Left lung (tissue), 14 donors: ENCODE measurements at places on chromosomes 4 and X.

DNA sequence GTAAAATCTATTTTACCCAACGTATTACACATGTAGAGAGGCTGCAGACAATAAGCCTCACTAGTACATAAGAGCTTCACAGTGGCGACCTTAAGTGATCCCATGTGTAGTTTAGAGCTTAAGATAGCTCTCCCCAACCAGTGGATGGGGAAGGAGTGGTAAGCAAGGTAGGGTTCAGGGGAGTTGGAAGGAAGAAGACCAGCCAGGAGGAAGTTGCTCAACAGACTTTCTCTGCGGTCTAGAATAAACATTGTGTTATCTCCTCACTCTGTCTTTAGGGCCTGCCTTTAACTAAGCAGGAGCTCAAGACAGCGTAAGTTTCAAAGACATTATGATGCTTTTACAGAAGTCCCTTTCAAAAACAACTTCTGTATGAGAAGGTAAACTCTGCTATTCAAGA lies 16.8 kb downstream of the MEPE start:
- no peak for DNase-seq

- no peak for DNase-seq
Observed at GRCh38 chr4:112183252-112183651, 38.0 kb downstream of the FAM241A start.

DNA sequence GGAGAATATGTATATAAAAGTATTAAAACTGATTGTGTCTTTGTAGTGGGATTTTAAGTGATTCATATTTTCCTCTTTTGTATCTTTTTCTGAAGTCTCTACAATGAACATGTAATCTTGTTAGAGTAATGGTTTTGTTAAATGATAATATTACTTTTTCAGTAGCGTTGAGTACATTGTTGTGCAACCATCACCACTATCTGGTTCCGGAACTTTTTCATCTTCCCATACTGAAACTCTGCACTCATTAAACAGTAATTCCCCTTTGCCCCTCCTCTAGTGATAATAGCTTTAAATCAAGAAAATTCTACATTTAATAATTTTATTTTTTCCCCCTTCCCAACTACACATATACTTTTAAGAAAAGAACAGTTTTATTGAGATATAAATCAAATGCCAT lies 23.3 kb downstream of the SHROOM3 start:
- no peak for DNase-seq

- DNase-seq = no peak
Observed at GRCh38 chr4:180532691-180533090, 1710.5 kb upstream of the TENM3 start.

GRCh38 chrX:151712253-151712652 lies 3.6 kb upstream of the FATE1 start:
- no peak for DNase-seq

DNA sequence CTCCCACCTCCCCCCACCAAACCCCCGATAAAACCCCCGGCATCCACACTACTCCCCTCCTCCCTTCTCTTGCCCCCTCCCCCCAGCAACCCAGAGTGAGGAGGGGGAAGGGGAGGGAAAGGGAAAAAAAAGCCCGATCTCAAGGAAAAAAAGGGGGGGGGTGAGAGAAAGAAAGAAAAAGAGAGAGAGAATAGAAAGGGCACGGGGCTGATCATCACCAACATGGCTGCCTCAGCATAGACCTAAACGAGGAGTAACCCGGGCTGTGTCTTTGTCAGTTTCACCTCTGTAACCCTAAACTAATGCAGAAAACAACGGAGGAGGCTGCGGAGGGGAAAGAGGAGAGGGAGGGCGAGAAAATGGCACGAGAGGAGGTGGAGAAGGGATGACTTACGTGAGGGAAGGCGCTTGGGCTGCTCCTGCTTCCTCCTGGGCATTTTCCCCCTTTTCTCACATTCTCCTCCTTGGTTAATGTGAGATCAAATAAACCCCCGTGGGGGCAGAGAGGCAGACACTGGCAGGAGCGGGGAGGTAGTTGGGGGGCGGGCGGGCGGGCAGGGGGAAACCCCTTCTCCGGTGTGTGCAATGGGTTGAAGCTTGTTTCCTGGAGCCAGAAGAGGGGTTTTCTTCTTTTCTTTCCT lies 532 bp downstream of the ZNF827 start:
- no peak for DNase-seq

DNA sequence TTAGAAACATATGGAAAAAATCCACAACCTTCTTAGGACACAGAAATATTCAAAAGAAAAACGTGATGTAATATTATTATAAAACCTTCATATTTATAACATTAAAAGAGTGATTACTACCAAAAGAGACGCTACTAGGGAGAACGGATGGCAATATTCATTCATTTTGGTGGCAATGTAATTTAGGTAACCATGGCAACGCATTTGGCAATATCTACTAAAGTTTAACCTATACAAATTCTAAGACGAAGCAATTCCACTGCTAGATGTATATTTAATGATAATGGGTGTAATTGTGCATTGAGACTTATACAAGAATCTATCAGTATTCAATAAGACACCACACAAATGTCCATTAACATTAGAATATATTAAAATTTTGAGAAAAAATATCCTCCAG lies 709.4 kb downstream of the ARAP2 start:
- DNase-seq = no peak

DNA sequence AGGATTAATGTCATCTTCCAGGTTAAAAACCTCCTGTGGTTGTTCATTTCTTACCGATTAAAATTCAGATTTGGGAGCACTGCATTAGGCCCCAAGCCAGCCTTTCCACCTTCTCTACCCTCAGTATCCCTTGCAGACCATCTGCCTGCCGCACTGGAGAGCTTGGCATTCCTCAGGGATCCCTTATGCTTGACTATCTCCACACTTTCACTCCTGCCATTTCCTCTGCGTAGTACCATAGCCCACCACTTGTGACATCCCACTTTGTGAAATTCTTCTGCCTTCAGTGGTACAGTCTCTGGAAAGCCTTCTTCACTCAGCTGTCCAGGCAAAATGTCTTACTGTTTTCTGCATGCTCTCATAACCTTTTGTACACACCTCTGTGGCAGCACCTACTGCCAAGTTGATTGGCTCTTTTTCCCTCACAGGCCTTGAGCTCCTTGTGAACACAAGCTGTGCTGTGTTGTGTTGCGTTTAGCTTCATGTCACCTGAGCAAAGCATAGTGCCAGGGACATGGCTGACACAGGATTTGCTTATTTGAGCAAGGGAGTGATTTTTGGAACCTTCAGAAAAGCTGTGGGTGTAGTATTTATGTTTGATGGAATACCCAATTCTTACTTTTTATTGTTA lies 156.4 kb downstream of the ARX start:
- DNase-seq = no peak

- no peak for DNase-seq
Observed at GRCh38 chrX:10697616-10698317, 77.4 kb upstream of the MID1 start.

DNA sequence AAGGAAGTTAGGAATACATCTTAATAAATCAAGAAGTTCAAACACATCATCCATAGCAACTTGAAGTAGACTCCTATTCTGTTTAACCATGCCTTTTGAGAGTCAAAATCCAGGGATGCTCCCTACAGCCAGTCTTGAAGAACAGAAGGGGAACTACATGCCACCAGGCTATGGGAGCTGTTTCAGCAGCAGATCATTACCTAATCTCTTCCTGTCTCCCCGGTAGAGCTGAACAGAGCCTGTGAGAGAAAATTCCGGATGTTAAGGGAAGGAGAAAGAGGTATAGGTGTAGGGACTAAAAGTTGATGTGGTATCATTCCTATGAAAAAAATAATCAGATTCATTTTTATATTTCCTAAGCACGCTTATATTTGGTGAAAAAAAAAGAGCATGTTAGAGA lies 352.2 kb downstream of the SPRY1 start:
- no peak for DNase-seq

DNA sequence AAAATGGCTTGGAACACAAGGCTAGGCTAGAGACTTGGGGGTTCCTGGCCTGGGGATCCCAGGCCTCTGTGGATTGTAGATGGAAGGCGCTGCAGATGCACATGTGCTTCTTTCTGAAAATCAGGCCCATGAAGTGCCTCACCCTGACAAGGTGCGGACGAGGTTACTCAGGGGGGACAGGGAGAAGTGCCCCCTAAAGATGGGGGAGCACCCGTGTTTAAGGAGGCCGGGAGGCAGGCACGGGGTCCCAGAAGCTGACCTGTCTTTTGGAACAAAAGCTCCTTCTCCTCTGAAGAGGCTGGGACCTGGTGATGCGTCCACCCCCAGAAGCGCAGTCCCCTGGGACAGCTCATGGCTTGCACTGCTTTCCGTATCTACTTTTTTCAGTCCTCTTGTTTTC lies 2.4 kb downstream of the PDZD4 start:
- DNase-seq = no peak

DNA sequence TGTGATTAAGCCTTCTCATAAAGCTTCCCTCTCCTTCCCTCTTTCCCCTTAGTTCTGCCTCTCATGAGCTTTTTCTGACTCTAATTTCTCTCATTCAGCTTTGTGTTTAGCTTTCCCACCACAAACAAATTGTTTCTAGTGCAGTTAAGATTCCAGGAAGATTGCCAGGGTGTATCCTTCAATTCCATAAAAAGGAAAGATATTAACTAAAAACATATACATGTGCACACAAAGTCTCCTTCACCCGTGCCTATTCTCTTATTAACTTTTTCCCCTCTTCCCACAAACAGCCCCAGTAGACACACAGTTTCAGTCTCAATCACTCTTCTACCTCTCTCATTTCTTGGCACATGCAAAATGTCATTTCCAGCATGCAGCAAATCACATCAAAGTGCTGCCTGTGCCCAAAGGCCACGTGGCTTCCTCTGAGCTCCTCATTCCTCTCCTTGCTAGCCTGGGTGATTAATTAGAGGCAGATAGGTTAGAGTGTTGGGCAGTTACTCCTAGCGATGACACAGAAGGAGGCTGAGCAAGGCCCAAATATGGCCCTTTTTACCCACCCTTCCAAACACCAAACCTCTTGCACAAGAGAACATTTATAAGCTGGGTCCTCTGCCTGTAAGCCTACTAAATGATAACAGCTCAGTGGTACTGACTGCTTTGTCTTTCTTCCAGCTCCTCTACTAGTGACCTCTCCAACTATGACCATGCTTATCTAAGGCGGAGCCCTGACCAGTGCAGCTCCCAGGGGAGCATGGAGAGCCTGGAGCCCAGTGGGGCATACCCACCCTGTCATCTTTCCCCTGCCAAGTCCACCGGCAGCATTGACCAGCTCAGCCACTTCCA lies 159.6 kb downstream of the SOWAHB start:
- DNase-seq = no peak

- DNase-seq = peak; percentile 88
Observed at GRCh38 chr4:68373513-68373912, 23.6 kb upstream of the YTHDC1 start.

DNA sequence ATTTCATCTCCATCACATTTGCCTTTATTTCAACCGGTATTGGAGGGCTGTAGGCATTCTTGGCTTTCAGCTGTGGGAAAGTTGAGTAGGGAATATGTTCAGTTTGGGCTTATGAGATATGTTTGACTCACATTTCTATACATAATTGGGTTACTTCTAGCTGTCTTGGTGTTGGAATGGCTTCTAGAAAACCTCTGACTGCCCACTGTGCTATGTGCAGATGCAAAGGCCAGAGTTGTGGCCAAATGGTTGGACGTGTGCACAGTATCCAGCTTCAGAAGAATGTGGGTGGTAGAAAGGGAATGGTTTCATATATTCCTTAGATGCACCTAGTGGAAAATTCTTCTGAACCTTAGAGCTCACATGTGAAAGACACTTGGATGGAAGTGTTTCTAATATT lies 92.6 kb upstream of the H2AZ1 start:
- DNase-seq = no peak

- no peak for DNase-seq
Observed at GRCh38 chr4:87144356-87144755, 76.1 kb downstream of the KLHL8 start.

DNA sequence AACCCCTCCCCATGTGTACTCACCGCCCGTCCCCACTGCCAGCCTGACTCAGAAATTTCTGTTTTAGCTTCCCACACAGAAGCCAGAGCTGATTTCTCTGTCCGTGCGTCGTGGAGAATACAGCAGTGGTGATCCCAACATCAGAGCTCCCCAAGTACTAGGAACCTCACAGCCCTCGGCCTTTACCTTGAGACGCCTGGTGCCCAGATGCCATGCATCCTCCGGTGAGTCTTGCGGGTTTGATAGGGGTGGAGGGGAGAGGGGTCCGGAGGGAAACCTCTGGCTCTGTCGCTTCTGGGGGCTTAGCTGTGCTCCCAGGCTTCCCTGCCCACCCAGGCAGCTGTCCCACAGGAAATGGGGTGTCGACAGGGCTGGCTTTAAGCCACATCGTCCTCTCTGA lies 2.1 kb downstream of the LOC101059915 start:
- no peak for DNase-seq

- DNase-seq = no peak
Observed at GRCh38 chr4:16573206-16573605, 325.2 kb downstream of the LDB2 start.

GRCh38 chr4:73034896-73035295 lies 34.6 kb downstream of the COX18 start:
- DNase-seq = no peak

DNA sequence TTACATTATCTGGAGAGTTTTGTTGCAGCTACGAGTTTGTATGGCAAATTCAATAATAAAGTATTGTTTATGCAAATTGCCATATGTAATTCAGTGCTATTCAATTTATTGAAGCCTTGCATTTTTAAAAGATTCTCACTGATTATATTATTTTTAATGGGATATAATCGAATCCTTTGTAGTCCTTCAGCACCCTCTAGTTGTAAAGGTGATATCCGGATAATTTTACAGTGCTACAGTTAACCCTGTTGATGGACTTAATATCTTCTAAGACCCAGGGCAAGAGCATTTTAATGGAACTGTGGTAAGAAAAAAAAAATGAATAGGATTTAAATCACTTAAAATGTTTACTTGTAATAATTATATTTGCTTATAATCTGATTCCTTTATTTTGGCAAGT lies 48.5 kb upstream of the GRIA2 start:
- DNase-seq = no peak

GRCh38 chr4:165439344-165439743 lies 60.5 kb downstream of the CPE start:
- DNase-seq = no peak
